ENCODE measurements at places on chromosomes 11 and 22.

DNA sequence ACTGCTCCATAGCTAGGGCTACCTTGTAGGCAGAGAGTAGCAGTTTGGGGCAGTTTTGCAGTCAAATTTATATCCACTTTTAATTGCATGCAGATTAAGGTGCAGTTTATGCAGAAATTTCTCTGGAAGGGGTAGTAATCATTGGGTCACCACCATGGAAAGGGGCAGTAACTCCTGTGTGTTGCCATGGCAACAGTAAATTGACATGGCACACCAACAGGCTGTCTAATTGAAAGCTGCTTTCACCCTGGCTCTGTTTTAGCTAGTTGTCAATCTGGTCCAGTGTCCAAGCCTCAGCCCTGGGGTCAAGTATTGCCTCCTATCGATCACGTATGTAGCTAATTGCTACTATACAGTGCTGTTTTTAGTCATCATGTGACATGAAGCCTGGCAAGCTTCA lies 786.1 kb upstream of the CNTN5 start:
- no peak for DNase-seq

- no peak for DNase-seq
Measured at GRCh38 chr11:9718147-9718546, 54.3 kb downstream of the SWAP70 start.

GRCh38 chr11:121089566-121089965 lies 11.5 kb upstream of the TECTA start:
- no peak for DNase-seq

DNA sequence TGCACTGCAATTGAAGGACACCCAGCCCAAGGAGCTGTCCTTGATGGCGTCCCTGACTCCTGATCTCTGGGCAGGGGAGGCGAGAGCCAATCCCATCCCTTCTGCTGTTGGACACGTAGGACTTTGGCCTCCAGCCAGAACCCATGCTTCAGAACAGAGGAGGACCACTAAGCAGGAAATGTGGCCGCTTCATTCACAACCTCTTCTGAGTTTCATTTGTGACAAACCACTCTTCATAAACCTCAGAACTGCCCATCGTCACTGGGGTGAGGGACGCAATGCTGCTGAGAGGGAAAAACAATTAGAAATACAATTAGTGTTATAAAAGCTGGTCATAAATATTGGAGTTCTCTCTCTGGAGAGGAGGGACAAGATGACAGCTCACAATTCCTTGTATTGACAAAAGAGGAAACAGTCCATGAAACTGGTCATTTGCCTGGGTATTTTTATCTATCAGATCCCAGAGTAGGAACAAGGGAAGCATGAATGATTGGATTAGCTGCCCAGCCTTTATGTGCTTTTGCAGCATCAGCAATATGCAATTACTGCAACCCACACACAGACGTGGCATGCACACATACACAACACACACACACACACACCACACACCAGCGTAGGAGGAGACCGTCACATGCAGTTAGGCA lies 216.5 kb upstream of the CADM1 start:
- no peak for DNase-seq

GRCh38 chr11:58647141-58647699 lies 24.8 kb downstream of the CNTF start:
- DNase-seq = no peak

- peak; percentile 6 for DNase-seq
Measured at GRCh38 chr11:67646535-67647336, 3.8 kb downstream of the ACY3 start.

DNA sequence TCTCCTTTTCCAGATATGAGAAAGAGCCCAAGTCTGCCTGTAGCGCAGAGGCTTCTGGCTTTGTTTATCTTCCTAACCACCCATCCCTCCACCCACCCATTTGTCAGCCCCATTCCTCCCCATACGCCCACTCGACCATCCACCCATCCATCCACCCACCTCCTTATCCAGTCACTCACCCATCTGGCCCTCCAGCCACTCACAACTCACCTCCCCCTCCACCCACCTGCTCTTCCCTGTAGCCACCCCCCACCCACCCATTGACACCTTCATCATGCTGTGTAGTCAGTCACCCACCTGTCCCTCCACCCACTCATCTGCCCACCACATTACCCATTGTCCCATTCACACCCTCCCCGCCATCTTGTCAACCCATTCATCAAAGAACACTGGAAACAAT lies 5.5 kb downstream of the CST6 start:
- DNase-seq = no peak

GRCh38 chr11:88012456-88012855 lies 162.8 kb downstream of the RAB38 start:
- no peak for DNase-seq

DNA sequence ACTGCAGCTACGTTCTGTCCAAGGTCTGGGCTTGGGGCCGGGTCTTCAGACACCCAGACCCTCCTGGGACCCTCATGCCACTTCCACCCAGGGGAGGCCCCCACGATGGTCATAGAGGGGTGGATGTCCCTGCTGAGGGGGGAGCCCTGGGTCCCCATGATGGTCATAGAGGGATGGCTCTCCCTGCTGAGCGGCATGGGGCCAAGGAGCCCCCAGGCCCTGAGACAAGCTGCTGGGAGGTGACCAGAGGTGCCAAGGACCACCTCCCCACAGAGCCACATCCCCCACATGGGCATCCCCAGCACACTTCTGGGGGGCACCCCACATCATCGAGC lies 7.2 kb downstream of the MUC5B start:
- DNase-seq = no peak

GRCh38 chr11:44997566-44997965 lies 46.9 kb upstream of the TP53I11 start:
- DNase-seq = no peak

- no peak for DNase-seq
Measured at GRCh38 chr22:28440592-28441390, 238.8 kb downstream of the TTC28 start.

DNA sequence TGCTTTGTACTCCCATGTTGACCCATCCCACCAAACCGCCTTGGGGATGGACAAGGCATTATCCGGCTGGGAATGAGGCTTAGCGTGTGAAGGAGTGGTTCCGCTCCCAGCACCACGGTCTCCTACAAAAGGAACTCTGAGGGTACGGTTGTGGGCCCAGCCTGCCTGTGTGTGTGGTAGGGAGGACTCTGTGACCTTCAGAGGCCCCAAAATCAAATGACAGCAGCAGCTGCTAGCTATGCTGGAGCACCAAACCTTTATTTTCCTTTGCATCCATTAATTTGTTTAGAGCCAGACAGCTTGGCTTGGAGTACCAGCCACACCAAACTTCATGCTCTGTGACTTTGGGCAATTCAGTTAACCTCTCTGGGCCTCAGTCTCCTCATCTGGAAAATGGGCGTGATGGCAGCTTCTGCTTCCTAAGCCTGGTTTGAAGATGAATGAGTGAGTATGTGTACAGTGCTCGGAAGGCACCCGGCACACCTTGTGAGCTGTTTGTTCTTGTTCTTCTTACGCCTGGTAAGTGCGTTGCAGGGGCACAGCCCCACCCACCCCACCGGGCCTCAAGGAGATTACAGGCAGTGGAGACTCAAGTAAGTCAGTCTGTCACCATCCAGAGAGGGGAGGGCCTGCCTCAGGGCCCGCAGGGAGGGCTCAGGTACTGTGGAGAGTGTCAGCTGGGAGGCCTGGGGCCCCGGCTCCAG lies 25.3 kb downstream of the MB start:
- DNase-seq = no peak

DNA sequence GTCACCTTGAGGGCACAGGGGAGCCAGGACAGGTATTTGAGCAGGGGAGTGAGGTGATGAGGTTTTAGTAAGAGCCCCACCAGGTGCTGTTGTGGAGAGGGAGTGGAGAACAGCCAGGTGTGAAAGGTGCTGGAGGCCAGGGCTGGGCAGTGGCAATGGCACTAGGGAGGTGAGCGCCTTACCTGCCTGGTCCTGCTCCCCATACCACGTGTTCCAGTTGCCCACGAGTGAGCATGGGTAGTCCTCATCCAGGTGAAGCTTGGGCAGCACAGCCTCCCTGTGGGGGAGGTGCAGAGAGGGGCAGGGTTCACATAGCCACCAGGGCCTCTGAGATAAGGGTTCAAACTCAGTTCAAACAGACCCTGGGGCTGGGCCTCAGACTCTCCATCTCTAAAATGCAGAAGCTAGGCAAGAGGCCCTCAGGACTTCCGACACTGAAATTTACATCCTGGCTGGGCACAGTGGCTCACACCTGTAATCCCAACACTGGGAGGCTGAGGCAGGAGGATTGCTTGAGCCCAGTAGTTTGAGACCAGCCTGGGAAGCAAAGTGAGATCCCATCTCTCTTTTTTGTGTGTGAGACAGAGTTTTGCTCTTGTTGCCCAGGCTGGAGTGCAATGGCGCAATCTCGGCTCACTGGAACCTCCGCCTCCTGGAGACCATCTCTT lies 11.8 kb downstream of the NIPSNAP1 start:
- no peak for DNase-seq

- DNase-seq = no peak
Measured at GRCh38 chr22:19510919-19511341, 13.3 kb downstream of the CLDN5 start.

DNA sequence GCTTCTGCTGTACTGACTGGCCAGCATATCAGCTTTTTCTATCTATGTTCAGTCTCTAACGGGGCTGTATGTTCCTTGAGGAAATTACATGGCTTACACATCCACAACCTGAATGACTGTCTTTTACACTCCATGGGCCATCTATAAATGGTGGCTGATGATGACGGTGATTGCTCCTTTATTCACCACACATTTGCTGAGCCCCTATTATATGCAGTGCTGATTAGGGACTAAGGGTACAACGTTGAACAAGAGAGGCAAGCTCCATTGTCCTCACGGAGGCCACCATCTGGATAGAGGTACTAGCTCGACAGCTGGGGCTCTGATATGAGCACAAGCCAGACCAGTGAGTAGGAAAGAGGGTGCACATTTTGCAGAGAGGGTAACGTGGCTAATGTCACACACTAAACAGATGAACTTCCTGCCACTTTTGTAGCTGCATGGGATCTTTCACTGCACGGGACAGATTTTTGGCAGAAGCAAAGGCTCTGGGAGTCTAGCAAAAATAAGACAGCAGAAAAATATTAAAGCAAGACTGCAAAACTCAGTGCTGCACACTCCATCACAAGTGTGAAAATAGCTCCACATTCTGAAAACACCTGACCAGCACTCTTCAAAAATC lies 30.6 kb downstream of the DRD2 start:
- DNase-seq = no peak

- no peak for DNase-seq
Measured at GRCh38 chr11:28447226-28447625, 339.0 kb downstream of the METTL15 start.

- peak; percentile 55 for DNase-seq
Measured at GRCh38 chr22:22207845-22208564, 36.6 kb upstream of the VPREB1 start.

DNA sequence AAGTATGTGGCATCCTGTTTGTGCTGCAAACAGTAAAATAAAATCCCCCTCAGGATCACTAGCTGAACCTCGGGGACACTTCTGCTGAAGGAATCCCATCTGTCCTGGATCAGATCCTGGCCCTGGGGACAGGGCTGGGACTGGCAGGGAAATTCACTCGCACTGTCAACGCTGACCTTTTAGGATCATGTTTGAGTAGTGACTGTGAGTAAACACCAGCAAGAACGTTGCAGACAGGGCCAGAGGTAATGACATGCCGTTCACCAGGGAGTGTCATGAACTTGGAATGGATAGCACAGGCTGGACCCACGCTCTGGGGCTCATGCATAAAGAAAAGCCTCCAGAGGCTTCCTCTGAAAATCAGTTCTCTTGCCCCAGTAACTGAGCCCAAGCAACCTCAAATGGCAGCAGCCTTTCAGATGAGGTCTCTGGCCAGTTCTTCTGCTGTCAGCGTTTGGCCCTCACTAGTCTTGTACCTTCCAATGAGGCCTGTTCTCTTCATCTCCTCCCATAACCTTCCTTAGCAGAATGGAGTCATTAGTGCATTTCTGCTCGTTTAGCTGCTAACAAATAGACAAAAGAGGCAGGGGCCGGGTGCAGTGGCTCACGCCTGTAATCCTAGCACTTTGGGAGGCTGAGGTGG lies 51.0 kb upstream of the BARX2 start:
- DNase-seq = no peak

DNA sequence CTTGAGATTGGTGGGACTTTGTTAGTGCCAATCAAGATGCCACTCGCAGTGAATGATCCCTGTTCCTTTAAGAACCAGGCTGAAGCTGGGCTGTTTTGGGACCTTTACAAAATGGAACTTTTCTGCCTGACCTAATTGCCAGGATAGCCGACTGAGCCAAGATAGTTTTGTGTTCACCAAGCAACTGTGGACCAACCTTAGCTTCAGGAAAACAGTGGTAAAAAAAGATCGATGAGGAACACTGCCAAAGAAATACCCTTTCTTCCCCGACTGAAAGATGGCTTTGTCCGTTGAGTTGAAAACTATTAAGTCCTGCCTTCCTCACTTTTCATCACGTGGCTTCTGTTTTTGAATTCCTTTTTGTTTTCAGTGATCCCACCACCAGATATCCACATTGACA lies 157.9 kb upstream of the SORL1-AS1 start:
- DNase-seq = no peak

GRCh38 chr11:124920870-124921609 lies 2.0 kb downstream of the HEPN1 start:
- DNase-seq = peak; percentile 95

- DNase-seq = no peak
Measured at GRCh38 chr11:79860336-79860735, 419.5 kb upstream of the TENM4 start.

DNA sequence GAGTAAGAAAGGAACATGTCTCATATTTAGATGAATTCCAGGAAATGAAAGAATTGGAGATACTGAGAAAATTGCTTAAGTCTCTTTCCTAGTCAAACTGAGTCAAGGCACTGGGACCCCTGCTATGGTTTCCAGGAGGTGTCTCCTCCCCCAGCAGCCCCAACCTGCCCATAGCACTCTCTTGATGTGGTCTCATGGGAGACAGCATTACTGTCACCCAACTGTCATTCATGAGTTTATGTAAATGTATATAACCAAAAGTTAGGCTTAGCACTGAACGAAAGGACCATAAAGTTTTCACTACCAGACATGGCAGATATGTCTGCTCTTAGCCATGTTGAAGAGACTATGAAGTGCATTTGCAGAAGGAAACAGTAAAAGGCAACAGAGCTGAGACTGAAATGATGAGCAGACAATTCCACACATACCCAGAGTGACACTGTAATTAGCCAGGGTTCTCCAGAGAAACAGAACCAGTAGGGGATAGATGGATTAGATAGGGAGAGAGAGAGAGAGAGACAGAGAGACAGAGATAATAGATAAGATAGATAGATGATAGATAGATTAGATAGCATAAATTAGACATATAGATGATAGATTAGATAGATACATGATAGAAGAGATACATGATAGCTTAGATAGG lies 328.1 kb downstream of the BRD1 start:
- no peak for DNase-seq

DNA sequence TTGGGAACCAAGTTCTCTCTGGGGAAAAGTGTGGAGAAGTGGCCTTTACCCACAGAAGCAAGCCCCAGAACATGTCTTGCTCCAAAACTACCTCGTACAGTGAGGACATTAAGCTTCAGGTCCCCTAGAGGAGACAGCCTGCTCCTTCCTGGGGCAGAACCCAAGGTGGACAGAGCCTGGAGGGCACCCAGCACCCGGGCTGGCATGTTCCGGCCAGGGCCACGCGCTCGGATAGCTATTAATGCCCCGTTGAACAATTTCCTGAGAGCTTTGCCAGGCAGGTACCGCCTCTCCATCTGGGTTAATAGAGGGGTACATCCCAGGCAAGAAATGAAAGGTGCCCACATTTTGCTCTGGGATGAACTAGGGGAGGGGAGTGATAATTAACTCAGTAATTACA lies 169.0 kb upstream of the GRK3 start:
- DNase-seq = no peak
